ENCODE measurements at places on chromosomes 3 and 15.
A peak's percentile ranks its signal among the peaks of the same experiment; 100 is the strongest.

GRCh38 chr15:96245252-96245651, 85.2 kb upstream of the NR2F2 start:
- DNase-seq: no peak

GRCh38 chr3:71101014-71101413, 482.5 kb downstream of the FOXP1 start:
- no peak for DNase-seq

- peak; percentile 91 for DNase-seq
Measured at GRCh38 chr3:177337541-177338331, 140.5 kb upstream of the TBL1XR1 start.

DNA sequence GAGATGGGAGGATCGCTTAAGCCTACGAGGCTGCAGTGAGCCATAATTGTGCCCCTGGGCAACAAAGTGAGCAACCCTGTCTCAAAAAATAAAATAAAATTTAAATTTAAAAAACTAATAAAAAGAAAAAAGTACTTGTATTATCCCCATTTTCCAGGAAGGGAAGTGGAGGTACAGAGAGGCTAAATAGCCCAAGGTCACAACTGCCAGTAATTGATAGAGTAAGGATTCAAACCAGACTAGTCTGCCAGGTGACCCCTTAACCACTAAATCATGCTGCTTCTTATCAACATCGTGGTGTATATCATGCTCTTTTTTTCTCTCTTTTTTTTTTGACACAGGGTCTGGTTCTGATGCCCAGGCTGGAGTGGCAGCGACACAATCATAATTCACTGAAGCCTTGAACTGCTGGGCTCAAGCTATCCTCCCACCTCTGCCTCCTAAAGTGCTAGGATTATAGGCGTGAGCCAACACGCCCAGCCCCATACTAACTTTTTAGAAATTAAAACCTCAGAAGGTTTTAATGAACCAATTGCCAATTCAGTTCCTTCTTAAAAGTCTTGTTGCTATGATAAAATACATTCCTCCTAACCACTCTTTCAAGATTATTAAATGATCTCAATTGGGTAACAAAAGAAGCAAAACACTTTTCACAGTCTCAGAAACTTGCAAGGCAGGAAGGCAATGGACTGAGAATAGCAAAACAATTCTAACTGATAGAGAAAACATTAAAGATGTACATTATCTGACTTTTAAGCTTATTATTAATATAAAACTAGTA, 30.5 kb downstream of the HERC1 start:
- no peak for DNase-seq

DNA sequence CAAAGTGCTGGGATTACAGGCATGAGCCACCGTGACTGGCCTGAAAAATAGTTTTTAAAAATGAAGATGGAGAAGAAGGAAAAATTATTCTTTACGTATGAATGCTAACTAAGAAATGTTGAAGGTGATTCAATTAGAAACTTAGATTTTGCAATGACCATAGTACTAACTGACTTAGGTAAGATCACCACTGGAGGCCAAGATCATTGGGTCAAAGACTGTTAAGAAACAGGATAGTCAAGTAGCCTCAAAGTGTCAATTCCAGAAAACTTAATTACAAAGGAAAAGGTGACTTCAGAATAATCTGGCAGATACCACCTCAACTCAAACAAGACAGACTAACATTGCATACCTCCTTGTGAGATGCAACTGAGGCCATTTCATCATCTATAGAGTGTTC, 119.3 kb downstream of the FRMD4B start:
- no peak for DNase-seq

- DNase-seq: no peak
Measured at GRCh38 chr3:46921041-46921440, 43.5 kb downstream of the PTH1R start.

DNA sequence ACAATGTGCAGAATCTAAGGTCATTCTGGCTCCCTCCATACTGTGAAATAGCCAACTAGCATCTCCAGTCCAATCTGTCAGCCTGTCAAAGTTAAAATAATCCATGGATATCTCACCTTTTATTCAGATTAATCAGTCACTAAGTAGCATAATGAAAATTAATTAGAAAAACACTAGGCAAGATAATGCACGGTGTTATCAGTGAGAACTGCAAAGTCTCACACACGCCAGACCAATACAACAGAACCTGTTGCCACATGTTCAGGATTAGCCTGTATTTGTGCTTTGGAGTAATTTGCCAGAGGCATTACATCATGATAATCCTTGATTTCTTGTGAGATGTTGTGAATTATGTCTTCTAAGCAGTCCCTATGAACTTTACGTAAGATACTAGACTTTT, 820.4 kb upstream of the ALCAM start:
- no peak for DNase-seq

Data from activated CD4-positive, alpha-beta T cell treated with anti-CD3 and anti-CD28 coated beads, Interleukin-2, Interleukin-6, amounts not matched to agents 100 ng/mL and 50 ng/mL, durations not matched to agents 16 hours and 8 hours (primary cell).